HT-29 (cell line): ENCODE measurements at places on chromosomes 7 and 10. TPM values are rescaled to one million over a fixed set of nuclear protein-coding genes. Genes with fewer than 3 reads are reported as not detected.
A peak's percentile ranks its signal among the peaks of the same experiment; 100 is the strongest.

Gene FBXL15
- total RNA-seq: 25.5 and 49.5 TPM in 2 replicates

Gene CPA4
- total RNA-seq: not detected in 2 replicates

Gene KIF11
- 13.2 and 14.1 TPM in 2 replicates for total RNA-seq

Gene COL28A1
- 0.08 and 0.44 TPM in 2 replicates for total RNA-seq

Gene TMEM178B
- total RNA-seq: 2.1 and 2.3 TPM in 2 replicates

Gene CALD1
- total RNA-seq: 0.10 TPM in 1 of 2 replicates, not detected in the other

Gene WDR11
- 39.3 and 40.4 TPM in 2 replicates for total RNA-seq

Gene CCDC136
- total RNA-seq: not detected in 2 replicates

Gene FKBP9
- 63.5 and 77.2 TPM in 2 replicates for total RNA-seq

DNA sequence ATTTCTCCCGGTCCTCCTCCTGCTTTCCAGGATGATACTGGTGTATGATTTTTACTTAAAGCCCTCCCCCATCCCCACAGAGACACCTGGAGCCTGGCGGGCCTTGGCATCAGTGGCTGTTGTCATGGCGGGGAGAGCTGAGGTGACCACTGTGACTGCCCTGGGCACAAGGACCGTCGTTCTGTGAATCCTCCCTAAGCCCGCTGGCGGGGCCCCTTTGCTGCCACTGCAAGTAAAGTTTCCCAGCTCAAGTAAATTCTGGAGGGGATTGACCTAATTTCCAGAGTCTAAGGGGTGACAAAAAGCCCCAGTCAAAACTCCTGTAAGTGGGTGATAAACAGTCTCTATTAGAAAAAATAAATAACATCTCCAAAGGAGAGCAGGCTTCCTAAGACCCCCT is 393.2 kb upstream of the PODXL start:
- no peak for DNase-seq

DNA sequence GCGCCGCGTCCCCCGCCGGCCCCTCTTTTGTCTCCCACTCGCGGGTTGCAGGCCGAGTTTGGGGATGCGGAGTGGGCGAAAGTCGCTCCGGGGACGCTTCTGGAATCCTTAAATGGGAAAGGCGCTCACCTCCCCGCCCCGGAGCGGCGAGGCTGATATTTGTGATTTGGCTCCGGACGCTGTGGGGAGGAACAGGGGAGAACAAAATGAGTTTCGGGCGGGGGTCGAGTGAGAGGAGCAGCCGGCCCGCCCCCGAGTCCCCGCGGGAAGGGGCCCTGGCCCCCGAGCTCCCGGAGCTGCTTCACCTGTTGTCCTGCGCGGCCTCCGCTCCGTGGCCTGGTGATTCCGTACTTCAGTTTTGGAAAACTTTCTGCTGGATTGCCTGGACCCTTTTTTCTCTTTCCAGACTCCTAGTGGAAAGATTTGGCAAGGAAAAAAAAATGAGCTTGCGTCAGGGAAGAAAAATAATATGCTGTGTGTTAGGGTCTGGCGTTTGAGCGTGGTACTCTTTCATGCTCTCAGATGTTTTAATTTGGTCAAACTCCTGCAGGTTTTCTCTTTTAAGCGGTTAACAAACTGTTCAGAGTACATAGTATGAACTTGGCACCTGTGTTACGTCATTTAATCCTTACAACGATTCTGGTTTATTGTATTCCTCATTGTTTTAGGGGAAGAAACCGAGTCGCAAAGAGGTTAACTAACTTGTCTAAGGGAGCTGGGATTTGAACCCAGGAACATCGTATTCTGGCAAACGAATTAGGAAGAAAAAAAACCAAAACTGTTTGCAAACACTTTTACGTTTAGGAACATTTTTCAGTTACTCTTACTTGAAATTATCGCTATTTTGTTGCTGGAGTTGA is 924 bp downstream of the BMPR1A start:
- peak; percentile 74 for DNase-seq

DNA sequence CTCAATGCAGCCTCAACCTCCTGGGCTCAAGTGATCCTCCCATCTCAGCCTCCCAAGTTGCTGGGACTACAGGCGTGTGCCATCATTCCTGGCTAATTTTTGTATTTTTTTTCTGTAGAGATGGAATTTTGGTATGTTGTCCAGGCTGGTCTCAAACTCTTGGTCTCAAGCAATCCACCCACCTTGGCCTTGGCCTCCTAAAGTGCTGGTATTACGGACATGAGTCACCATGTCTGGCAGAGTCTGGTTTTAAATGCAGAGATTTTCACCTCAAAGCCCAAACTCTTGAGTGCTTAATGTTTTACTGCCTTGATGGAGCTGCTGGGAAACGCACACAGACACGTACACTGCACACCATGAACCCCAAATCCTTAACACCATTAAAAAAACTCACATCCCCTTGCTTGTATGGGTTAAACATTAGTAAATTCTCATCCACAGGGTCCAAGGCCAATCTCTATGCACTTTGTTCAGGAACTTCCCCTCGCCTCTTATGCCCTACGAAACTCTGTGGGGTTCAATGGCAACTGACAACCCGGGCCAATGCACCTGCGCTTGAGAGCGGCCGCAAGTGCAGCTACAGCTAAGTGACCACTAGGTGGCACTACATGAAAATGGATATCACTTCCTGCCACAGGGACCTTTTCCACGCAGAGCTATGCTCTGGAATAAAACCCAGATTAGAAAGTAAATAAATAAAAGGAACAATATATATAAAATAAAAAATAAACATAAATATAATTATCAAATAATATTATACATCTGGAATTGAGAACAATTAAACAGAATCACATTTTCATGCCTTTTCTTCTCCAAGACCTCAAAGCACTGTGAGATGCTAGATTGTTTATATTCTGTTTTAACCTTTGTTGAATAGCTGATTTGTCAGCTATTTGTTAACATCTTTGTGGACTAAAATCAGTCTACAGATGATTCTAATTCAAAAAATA is 66.9 kb upstream of the AFAP1L2 start:
- peak; percentile 77 for DNase-seq

DNA sequence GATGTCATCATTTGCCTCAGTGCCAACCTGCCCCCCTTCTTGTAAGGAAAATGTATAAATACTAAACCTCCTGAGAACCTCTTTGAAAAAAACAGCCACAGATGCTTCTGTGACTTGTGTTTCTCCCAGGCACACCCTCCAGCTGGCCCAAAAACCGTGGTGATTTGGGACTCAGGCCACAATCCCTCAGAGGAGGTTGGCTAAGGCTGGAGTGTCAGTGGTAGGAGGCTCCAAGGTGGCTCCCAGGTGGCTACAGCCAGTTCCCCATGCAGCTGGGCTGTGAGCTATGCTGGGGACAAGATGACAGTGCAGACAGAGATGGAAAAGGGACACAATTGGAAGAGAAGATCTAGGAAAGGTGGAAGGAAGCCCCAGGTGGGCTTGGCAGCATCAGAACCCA is 104.7 kb downstream of the CPXM2 start:
- DNase-seq: no peak

- no peak for DNase-seq
Measured at GRCh38 chr10:92923416-92923815, 75.1 kb downstream of the EXOC6 start.

DNA sequence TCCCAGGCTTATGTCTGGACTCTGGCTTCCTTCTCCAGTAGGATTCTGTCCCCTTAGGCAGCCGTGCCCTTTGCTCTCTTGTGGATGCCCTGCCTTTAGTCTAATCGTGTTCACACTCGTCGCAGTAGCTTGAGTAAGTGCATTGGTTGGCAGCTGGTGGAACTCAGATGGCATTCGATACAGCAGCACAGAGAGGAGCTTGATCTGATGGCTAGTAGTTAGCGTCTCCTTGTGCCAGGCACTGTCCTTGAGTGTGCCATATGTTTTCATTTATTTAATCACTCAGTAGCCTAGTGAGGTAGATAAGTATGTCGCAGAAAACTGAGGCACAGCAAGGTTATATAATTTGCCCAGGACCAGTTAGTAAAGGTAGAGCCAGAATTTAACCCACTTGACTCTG is 18.2 kb upstream of the PARP12 start:
- DNase-seq: no peak

- no peak for DNase-seq
Measured at GRCh38 chr10:130867446-130868194, 443.9 kb downstream of the TCERG1L start.

DNA sequence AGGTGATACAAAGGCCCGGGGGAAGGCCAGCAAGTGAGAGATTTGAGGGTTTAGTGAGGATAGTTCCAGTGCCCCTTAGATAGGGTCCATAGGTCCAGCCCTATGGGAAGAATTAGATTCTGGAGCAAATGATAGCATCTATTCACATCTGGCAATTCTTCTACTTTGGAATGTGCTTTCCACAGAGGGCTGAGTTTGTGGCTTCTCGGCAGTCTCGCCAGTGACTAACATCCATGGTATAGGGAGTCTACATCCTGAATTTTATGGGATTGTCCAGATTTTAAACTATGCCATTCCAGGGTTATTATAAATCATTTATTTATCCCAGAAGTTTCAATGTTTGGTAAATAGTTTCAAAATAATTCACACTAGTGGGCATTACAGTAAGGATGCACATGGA is 207.3 kb upstream of the ADO start:
- no peak for DNase-seq

GRCh38 chr7:119377861-119378260 is 895.1 kb upstream of the KCND2 start:
- no peak for DNase-seq

DNA sequence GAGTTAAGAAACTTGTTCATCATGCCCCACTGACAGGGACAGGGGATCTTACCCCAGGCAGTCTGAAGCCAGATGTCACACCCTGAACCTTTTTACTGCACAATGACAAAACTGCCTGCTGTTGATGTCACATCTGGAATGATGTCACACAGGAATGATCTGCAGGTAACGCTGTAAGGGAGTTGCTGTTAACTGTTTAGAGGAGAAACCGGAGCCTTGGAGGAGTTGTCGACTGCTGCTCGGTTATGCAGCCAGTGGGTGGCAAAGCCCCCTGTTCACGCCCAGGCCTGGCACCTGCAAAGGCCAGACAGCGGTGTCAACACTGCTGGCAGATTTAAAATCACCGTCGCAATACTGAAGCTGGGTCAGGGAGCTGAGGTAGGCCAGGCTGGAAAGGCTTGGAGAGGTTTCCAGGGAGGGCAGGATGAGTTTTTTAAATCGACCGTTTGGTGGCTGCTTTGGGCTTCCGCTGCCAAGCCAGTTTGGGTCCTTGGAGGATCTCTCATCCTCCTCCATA is 10.0 kb upstream of the SLIT1 start:
- no peak for DNase-seq

GRCh38 chr7:15407910-15408309 is 153.9 kb downstream of the AGMO start:
- DNase-seq: no peak

GRCh38 chr10:61815496-61815895 is 86.0 kb upstream of the ARID5B start:
- DNase-seq: no peak

DNA sequence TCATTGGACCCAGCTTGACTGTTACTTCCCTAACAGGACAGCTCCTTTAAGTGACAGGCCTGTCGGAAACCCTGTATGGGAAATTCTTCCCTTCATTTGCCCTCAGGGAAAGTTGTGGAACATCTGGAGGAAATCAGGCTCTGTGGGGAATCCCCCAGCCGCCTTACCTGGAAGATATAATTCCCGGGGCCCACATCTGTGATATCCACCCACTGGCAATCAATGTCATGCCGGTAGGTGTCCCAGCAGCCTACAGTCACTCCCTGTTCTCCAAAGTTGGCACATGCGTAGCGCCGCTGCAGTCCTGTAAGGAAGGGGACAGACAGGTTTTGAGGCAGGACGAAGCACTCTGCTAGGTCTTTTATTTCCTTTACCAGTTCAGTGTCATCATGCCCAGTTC is 16.6 kb downstream of the LOXL4 start:
- no peak for DNase-seq

- no peak for DNase-seq
Measured at GRCh38 chr10:59075576-59075975, 100.9 kb upstream of the PHYHIPL start.

GRCh38 chr10:19302117-19302516 is 253.5 kb downstream of the MALRD1 start:
- peak; percentile 11 for DNase-seq

DNA sequence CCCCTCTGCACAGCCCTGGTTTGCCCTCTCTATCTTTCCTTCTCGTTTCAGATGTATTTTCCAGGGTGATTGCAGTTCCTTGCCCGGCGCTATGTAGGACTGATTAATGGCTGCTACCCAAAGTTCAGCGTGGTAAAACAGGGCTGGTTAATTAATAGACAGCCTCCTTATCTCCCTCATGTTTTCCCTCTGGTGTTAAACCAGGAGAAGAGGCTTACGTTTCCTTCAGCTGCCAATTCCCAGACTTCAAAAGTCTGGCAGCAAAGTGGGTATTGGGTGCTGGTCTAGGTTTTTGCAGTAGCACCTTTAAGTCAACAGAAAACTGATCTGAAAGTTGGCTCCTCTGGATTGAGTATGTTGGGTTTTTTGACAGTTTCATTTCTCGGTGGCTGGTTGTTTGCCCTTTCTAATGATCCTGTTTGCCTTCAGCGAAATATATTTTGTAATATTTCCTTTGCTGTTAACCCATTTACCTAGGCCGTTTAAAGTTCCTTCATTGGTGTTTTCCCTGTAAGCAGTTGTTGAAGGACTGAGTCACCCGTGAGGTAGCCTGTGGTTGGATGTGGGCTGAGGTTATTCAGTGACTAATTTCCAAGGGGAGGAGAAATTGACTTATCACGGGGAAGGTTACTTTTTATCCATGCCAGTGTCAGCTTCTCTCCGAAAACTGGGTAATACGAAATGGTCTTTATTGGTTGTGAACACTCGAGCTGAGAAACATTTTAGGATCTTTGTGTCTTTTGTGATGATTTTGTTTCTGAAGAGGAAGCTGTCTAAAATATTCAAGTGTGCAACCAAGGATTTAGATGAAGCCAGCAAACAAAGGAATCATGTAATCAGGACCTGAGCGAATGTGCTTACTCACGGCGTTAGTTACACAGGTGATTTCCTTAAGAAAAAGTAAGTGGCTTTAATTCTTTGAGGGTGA is 257.2 kb downstream of the KIAA1217 start:
- DNase-seq: peak; percentile 90
